ENCODE measurements at places on chromosomes 6 and 20.
A peak's percentile ranks its signal among the peaks of the same experiment; 100 is the strongest.

GRCh38 chr6:92538275-92538674 is 881.1 kb downstream of the EPHA7 start:
- no peak for DNase-seq

DNA sequence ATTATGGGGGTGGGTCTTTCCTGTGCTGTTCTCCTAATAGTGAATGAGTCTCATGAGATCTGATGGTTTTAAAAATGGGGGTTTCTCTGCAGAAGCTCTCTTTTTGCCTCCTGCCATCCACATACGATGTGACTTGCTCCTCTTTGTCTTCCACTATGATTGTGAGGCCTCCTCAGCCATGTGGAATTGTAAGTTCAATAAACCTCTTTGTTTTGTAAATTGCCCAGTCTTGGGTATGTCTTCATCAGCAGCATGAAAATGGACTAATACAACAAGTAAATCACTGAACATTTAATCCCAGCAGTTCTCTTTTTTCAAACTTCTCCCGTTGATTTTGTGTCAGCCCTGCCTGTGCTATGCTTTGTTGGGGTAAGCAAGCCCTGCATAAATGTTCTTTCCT is 95.2 kb downstream of the FAM217A start:
- DNase-seq = no peak

- DNase-seq = no peak
These were observed 360.4 kb downstream of the ZFAND3 start for GRCh38 chr6:38179794-38180430.

DNA sequence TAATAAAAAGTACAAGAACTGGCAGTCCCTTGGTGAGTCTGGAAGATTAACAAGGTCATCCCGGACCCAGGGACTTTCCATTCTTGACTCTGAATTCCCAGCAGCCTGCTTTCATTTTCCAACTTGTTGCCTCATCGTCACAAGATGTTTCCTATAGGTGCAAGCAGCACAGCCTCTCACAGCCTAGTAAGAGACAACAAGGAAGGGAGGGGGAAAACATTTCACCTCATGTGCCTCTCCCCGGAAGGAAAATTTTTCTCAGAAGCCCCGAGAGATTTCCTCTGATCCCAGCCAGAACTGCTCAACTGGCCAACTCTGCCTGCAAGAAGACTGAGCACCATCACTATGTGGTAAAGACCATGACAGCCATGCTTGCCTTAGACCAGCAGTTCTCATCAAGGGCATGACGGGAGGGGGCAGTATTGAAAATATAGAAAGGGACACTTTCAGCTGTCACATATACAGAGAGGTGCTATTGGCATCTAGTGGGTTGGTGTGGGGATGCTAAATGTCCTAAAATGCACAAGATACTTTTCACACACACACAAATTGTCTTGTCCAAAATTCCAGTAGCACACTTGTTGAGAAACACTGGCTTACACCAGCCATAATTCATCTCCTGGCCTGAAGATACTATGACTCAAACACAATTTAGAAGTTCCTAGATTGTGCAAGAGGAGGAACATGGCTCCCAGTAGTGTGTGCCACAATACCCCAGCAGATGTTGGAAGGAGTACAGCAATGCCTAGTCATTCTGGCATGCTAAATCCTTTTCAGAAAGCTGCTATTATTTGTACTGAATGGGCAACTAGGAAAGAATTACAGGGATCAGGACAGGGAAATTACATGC is 10.8 kb upstream of the WTAP start:
- DNase-seq = peak; percentile 97

DNA sequence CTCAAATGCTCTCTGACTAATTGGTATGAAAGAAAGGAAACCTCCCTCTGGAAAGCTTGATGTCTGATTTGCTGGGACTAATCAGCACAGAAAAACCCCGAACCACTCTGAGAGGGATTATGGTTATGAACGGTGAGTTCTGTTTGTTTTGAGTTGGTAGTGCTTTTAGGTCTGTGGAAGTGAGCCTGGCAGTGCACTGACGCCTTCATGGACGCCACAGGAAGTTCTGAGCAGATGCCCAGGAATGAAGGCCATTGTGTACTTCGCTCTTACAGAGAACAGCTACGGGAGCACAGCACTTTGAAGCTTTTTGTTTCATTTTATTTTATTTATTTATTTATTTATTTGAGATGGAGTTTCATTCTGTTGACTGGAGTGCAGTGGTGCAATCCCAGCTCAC is 754.1 kb downstream of the QKI start:
- DNase-seq = no peak

GRCh38 chr6:42042108-42042507 is 8.2 kb upstream of the TAF8 start:
- DNase-seq = no peak

GRCh38 chr6:69690986-69691385 is 105.8 kb downstream of the LMBRD1 start:
- no peak for DNase-seq

GRCh38 chr20:46089167-46089416 is 670 bp downstream of the NCOA5 start:
- DNase-seq = no peak

- no peak for DNase-seq
These were observed 91.0 kb upstream of the ESR1 start for GRCh38 chr6:151716526-151716932.

DNA sequence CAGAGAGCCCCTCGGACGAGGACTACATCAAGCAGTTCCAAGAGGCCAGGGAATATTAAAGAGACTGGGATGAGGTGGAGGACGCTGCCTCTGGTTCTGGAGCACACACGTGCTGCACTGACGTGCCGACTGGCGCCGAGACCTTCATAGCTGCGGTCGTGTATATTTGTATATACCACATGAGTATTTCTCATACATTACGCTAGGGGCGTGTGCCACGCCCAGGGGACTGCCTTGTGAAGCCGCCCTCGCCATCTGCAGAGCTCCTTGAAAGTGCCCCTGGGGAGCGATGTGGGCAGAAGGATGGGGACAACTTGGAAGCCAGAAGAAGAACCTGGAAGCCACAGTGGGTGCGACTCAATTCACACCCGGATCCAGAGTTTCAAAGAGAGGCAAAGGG is 78.3 kb downstream of the ISM1 start:
- no peak for DNase-seq

- DNase-seq = no peak
These were observed 4.5 kb downstream of the DLL1 start for GRCh38 chr6:170286246-170286933.

GRCh38 chr20:18879262-18879661 is 65.7 kb downstream of the SCP2D1 start:
- no peak for DNase-seq

DNA sequence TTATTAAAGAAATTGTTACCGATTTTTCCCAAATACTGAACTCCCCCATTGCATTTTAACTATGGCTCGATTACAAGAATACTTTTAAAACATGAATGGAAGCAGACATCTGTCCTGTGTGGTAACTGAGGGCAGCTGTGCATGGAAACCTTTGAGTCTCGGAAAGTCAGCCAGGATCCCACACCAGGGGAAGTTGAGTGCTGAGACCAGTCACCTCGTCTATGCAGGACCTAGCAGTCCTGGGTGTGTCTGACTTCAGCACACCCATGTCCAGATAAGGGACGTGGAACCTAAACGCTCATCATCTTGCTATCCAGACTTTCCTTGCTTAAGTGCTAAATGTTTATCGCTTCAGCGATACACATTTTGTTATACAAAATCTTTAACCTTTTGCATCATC is 6.1 kb downstream of the RIN2 start:
- DNase-seq = no peak

- DNase-seq = no peak
These were observed 130.0 kb upstream of the KCNK16 start for GRCh38 chr6:39452306-39453145.

GRCh38 chr20:50039706-50040431 is 57.1 kb downstream of the SNAI1 start:
- no peak for DNase-seq

DNA sequence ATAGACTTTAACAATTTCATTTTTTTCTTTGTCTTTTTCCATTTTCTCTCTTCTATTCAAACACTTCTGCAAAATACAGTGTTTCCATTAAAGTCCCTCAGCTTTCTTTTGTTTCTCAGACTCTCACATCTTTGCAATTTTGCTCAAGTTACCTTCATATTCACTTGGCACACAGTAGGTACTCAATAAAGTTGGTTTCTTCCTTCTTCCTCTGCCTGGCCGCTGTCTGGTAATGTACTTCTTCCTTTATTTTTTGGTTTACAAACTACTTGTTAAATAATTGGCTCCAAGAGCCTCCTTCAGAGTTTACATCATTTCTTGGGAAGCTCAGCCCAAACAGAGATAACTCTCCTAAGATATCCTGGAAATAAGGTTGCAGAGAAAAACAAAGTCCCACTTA is 81.1 kb downstream of the GJA10 start:
- DNase-seq = no peak

GRCh38 chr20:24771542-24772061 is 177.5 kb upstream of the CST7 start:
- no peak for DNase-seq

- DNase-seq = peak; percentile 66
These were observed 49.5 kb downstream of the EPB41L2 start for GRCh38 chr6:131013495-131013894.

- DNase-seq = no peak
These were observed 167.7 kb upstream of the CDYL start for GRCh38 chr6:4608361-4609115.

DNA sequence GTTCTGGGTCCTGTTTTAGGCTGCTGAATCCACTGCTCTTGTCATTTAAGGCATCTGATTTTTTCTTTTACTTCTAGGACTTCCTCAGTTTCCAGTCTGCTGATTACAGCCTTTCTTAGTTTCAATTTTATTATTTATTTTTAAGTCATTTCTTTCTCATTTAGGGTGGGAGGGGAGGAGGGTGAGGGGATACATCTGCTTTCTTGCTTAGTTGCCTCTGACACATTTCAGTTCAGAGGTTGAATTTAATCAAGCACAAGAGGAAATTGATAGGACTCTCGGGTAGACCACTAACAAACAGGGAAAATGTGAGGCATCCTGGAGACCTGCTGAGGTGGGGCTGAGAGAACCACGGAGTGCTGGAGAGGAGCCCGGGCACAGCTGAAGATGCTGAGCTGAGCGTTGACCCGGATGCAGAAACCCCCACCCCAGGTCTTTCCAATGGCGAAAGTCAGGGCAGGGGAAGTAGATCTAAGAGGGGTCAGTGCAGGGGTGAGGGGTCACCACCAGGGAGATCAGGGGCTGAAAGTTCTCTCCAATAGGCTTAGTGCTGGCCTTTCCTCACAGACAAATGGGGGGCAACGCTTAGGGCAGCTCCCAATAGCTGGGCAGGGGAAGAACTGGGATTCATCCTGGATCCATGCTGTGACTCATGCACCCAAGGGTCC is 7.6 kb upstream of the TREML2 start:
- no peak for DNase-seq

- no peak for DNase-seq
These were observed 474.2 kb downstream of the KIF16B start for GRCh38 chr20:16098890-16099639.

- DNase-seq = no peak
These were observed 30.0 kb downstream of the MAP3K4 start for GRCh38 chr6:161021543-161021942.

DNA sequence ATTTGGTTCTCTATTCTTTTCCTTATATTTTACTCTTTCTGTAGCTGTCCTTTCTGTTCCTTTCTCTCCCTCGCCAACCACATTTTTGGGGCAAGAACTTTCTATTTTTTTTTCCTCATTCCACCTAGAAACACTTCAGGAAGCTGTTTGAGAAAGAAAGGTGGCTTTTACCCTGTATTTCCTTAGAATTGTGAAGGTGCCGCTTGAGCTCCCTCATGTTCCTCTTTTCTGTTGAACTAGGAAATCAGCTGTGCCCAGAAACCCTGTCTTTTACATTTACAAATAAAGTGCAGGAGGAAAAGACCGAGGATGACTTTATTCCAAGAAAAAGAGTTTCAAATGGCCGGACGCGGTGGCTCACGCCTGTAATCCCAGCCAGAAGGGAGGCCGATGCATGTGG is 38.2 kb downstream of the OR2B2 start:
- no peak for DNase-seq

- DNase-seq = no peak
These were observed 22.6 kb downstream of the GABRR1 start for GRCh38 chr6:89194559-89194958.

DNA sequence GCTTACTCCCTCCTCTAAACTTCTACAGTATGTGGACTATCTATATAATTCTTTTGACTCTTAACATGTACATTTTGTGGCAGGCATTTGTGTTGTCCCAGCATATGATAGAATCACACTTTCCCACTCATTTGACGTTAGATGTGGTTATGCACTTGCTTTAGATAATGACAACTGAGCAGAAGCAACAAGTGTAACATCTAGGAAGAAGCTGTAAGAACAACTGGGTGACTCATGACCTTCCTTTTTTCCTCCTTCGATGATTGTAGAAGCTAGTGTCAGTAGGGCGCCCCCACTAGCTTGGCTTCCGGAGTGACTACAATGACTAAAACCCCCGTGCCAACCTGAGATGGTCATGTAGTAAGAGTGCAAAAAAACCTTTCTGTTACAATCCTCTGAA is 74.6 kb upstream of the CEP85L start:
- no peak for DNase-seq

GRCh38 chr6:84003131-84003530 is 30.4 kb upstream of the MRAP2 start:
- DNase-seq = no peak

DNA sequence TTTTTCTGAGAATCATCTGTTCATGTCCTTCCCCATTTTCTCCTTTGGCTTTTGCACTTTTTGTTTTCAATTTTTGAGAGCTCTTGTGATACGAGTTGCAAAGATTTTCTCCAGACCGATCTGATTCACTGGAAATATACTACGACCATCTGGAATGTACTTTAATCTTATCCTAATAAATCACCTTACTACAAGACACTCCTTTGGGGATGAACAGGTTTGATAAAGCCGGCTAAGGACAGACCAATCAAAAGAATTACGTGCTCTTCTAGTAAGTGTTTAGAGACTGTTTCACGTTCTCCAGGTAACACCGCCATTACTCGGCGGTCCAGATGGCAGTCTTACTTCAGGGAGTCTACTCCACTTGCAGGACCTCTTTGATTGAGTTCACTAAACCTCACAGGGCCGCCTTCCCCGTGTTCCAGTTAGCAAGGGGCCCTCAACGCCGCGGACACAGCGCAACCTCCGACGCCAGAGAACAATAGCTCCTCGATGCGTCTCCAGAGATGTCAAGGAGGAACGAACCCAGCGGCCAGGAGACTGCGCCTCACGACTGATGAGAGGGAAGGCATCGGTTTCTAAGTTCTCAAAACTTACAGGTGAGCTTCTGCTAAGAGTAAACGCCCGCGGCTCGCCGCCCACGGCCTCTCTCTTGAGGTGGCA is 920 bp upstream of the WTAP start:
- DNase-seq = no peak

GRCh38 chr20:53395188-53395923 is 198.3 kb downstream of the ZNF217 start:
- DNase-seq = no peak

- no peak for DNase-seq
These were observed 1.5 kb downstream of the NELFCD start for GRCh38 chr20:58982406-58983114.

- no peak for DNase-seq
These were observed 21.3 kb downstream of the PRKN start for GRCh38 chr6:162706232-162706631.

GRCh38 chr6:138685257-138685656 is 88.3 kb upstream of the CCDC28A start:
- no peak for DNase-seq

- no peak for DNase-seq
These were observed 174.6 kb downstream of the GMPR start for GRCh38 chr6:16412982-16413381.

Measured in AG04449 (cell line).